EH (cell line): ENCODE measurements at places on chromosomes 5 and 9.

DNA sequence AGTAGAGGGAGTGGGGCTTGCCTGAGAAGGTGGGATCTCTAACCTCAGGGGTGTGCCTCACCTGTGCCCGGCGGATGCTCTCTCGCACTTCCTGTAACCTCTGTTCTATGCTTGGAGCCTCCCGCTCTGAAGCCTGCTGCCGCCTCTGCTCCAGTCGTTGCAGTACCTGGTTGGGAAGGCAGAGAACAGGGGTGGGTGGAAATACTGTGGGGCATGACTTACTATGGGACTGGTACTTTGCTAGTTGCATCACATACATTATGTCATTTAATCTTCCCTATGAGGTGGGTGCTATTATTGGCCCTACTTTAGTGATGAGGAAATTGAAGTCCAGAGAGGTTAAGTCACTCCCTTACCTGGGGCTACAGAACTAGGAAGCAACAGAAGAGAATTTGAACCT, 5.2 kb downstream of the FCHSD1 start:
- no peak for DNase-seq

GRCh38 chr5:122067390-122067789, 10.7 kb downstream of the LOX start:
- DNase-seq = peak; percentile 48

DNA sequence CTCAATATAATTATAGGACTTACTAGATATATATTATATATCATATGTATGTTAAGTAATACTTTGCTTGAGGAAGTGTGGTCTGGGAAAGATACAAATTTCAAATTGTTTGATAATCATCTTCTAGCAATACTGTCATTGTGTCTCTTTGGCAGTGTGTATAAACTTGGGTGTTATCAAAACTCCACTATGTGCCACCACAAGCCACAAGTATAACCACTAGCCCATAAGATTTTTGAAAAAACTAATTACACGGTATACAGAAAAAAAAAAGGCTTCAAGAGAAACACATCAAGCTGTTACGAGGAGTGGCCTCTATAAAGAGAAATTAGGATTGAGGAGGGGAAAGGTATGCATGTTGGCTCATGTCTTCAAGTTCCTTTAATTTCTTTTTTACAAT, 44.7 kb upstream of the PCSK5 start:
- no peak for DNase-seq

DNA sequence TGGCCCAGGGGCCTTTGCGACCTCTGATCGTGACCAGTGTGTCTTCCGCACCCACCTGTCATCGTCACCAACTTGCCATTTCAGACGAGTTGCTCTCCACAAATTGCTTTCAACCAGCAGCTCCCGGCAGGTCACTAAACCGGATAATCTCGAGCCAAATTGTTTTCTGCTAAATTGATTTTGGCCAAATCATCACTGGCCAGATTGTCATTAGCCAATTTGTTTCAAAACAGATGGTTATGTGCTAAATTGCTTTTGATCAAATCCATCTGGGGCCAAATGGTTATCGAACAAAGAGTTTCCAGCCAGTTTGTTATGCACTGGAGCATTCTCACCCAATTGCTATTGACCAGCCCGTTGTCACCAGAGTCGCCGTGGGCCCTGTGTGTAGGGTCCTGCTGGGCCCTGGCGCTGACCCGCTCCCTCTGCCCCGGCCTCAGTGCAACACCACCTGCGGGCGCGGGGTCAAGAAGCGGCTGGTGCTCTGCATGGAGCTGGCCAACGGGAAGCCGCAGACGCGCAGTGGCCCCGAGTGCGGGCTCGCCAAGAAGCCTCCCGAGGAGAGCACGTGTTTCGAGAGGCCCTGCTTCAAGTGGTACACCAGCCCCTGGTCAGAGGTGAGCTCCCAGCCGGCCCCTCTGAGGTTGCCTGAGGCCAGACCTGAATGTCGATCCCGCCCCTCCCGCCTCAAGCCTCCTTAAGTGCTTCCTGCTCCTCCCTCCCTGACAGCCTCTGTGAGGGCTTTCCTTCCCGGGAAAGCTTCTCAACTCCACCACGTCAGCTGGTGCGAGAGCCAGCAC, 35.6 kb downstream of the ADAMTSL2 start:
- no peak for DNase-seq

DNA sequence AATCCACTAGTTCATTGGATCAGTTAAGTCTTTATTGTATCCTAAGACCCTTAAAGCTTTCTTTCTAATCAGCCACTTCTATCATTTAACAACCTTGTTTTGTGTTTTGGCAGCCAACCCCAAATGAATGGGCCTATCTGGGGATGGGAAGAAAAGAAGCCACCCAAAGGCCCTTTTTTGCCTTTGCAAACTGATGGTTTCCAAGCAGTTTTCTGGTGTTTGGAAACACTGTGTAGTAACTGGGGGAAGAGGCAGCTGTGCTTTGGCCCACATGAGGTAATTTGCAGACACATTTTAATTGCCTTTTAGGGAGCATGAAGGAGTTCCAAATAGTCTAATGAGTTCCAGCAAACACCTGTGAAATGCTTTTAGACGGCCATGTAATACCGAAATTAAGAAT, 1751.3 kb upstream of the WWC1 start:
- no peak for DNase-seq

GRCh38 chr9:97398999-97399758, 12.7 kb upstream of the TDRD7 start:
- DNase-seq = peak; percentile 65

DNA sequence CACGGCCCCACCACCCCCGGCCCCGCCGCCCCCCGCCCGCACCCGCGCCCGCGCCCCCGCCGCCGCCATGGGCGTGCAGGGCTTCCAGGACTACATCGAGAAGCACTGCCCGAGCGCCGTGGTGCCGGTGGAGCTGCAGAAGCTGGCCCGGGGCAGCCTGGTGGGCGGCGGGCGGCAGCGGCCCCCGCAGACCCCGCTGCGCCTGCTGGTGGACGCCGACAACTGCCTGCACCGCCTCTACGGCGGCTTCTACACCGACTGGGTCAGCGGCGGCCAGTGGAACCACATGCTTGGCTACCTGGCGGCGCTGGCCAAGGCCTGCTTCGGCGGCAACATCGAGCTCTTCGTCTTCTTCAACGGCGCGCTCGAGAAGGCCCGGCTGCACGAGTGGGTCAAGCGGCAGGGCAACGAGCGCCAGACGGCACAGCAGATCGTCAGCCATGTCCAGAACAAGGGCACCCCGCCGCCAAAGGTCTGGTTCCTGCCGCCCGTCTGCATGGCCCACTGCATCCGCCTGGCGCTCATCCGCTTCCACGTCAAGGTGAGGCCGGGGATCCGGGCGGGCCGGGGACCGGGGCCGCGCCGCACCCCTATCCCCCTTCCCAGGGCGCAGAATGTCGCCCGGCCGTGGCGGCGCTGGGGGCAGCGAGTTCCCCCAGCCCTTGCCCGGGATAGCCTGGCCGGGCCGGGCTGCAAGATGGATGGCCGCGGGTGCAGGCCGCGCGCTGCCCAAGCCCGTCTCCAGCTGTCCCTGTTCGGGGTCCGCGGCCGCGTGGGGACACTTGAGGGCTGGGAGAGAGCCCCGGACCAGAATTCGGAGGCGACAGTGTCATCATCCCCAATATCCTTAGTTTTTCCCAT, 594 bp downstream of the FAM120A start:
- peak; percentile 47 for DNase-seq

DNA sequence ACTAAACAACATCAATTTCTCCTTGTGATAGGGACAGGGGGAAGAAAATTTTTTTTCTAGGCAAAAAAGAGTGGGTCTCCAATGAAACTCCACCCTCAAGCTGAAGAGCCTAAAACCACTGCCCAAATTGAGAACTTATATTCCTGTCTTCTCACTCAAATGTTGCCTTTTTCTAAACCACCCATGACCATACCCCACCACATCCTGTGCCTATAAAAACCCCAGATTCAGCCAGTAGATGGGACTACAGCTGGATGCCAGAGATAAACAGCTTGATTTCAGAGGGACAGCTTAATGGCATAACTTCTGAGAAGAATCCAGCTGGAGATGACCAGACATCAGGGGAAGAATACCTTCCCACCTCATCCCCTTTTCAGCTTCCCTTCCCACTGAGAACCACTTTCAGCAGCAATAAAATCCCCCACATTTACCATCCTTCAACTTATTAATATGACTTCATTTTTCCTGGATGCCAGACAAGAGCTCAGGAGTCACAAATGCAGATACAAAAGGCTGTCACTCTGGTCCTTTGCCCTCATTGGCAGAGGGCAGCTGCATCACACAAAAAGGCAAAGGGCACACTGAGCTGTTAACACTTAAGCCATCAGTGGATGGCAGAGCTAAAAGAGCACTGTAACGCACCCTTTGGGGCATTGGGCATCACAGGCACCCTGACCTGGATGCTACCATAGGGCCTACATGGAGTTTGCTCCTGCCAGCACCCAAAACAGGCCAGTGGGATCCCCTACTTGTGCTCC, 972.5 kb upstream of the CTNND2 start:
- DNase-seq = no peak

DNA sequence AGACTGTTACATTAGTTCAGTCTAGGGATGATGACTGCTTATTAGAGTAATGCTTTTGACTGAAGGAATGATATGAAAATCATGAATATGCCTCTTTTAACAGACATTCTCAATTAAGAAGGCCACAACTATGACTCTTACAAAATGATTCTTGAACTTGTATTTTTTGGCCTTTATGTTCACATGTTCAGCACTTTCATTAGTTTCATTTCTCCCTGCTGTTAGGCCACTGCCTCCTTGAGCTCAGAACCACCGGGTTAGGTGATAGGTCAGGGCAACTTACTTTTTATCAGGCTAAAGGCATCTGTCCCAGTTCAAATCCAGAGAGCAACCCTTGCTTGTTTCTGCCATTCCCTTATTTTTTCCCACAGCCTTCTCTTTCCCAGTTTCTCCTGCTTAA, 235.2 kb upstream of the ELL2 start:
- peak; percentile 49 for DNase-seq

DNA sequence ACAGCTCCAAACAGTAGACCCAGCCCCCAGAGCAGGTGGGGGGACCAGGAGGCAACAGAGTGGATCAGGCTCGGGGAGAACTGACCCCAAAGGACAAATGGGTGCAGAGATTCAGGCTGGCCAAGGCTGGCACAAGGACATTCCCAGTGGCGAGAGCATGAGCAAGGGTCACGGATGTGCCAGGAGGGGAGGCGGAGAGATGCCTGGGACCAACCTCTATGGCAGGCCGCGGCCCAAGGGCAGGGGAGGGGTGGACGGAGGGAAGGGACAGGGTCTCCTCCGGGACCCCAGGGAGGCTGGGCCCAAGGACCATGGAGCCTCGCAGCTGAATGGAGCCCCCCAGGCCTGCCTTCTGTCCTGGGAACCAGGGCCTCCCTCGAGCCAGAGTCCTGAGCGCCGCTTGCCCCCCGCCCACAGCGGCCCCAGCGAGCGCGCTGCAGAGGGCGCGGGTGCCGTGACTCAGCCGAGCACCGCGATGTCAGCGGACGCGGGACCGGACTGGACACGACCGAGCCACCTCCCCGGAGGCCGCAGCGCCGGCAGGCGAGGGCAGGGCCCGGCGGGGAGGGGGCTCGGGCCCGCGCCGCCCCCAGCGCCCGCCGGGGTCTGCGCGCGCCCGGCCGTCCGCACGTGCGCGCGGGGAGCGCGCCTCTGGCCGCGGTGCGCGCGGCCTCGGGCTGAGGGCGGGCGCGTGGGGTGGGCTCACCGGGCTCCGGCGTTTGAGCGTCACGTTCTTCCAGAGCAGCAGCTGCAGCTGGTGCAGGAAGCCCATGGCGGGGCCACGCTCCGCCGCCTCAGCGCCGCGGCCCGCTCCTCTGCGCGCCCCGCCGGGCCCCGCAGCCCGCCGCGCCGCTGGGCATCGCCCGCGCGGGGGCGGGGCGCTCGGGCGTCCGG, at the start of gene ABCA2:
Gene ABCA2, minus strand, starts transcription at position 869 of the 894 bp plus-strand sequence. Its CDS starts 97 bp downstream, at position 772.
- peak; percentile 39 for DNase-seq

DNA sequence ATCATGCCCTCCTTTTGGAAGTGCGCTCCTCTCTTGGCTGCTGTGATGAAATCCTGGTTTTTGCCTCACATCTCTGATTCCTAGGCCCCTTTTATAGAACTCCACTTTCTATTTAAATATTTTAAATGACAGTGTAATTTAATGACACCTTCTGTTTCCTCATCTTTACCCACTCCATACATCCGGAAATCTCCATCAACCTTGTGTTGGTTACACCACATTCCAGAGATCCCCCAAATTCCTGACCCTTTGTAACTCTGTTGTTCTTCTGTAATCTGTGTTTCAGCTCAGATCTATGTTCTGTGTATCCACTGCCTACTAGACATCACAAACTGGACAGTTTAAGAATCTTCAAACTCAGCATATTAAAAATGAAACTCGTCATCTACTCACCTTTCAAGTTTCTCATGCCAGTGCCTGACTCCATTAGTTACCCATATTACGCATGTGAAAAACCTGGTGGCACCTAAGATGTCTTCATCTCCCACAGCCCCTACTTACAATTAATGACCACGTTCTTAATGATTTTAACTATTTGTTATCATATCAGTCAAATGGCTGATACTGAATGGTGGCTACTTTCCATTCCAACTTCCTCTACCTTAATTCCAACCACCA, 25.1 kb downstream of the PARP8 start:
- DNase-seq = no peak

GRCh38 chr9:99071313-99072039, 33.4 kb upstream of the TGFBR1 start:
- peak; percentile 55 for DNase-seq

- no peak for DNase-seq
Observed at GRCh38 chr9:9319007-9319406, 1293.8 kb downstream of the PTPRD start.

GRCh38 chr9:109448223-109448622, 49.9 kb downstream of the PTPN3 start:
- DNase-seq = peak; percentile 61

DNA sequence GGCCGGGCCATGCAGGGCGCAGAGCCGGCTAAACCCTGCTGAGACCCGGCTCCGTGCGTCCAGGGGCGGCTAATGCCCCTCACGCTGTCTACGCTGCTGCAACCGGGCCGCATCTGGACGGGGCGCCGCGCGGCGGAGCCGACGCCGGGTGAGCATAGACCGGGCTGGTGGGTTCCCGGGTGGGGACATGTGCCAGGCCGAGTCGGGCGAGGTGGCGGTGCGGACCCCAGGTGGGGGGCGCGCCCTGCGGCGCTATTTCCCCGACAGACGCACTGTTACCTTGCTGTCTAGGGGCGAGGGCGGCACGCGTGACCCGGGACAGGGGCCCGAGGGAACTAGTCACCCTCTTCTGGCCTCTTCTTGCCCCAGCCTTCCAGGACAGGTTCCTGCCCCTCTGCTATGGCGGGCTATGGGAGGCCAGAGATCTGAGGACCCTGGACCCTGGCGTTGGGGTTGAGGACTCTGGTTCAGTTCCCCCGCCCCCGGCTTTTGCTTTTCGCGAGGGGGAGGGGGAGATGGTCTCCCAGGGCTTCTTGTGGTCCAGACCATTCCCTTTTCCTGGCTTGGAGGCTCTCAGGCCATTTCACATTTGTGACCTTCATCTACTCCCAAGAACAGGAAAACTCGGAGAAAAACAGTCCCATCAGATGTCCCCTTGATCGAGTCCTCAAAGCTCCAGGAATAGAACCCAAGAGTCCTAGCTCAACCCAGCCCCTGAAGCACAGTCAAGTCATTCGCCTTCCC, 536 bp downstream of the SLC27A4 start:
- DNase-seq = no peak

GRCh38 chr9:71936066-71936465, 24.6 kb downstream of the C9orf85 start:
- peak; percentile 61 for DNase-seq

GRCh38 chr5:111892949-111893348, 136.0 kb upstream of the NREP start:
- peak; percentile 58 for DNase-seq
